Suppressor macrophage (primary cell): ENCODE measurements at places on chromosomes 2 and 18.

GRCh38 chr2:67954093-67954748 lies 108.6 kb downstream of the C1D start:
- DNase-seq: no peak

DNA sequence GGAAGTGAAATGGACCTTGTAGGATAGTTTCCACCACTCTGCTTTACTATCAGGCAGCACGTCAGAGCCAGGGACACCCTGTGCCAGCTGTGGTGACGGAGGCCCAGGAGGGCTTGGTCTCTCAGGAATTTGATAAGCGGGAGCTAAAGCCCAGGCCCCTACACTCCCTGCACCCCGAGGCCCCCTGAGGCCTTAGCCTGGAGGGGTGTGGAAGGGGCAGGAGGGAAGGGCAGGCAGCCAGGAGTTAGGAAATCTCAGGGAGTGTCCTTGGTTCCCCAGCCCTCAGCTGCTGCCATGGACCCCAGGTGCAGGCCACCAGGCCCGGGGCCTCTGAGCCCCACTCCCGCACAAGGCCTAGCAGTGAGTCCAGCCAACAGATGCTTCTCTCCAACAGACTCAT lies 38.2 kb downstream of the PDIA6 start:
- no peak for DNase-seq

- DNase-seq: no peak
Observed at GRCh38 chr2:2731816-2732284, 400.8 kb upstream of the MYT1L start.

- no peak for DNase-seq
Observed at GRCh38 chr2:175435012-175435411, 253.5 kb upstream of the ATP5MC3 start.

- no peak for DNase-seq
Observed at GRCh38 chr2:166184789-166185188, 57.0 kb upstream of the SCN1A start.

- DNase-seq: peak; percentile 12
Observed at GRCh38 chr18:21853016-21853415, 112.4 kb downstream of the MIB1 start.

DNA sequence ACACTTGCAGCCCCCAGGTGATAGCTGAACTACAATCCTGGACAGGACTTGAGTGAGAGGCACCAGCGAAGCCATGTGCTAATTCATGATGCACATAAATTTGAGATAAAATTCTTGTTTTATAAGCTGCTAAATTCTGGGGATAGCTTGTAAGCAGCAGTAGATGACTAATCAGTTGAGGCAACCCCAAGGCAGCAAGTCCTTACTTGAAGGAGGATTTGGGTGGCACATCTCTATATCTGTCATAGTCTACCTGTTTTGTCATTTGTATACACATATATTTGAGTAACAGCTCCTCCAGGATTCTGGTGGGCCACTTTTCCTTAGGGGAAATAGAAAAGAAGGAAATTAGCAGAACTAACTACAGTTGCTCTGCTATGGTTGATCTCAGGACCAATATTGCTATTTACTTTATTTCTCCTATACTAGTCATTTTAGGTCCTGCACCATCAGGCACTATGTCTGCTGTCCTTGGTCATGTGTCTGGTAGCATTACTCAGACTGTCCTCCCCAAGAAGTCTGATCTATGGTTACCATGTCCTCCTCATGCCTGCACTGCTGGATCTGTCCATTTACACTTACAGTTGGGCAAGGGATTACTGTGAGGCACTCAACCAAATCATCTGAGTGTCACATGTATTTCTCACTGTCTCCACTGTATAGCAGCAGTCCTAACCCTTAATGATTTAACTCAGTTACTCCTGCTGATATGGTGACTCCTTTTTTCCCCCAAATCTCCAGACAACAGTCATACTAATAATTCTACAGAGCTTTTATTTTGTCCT lies 436.0 kb upstream of the CWC22 start:
- peak; percentile 2 for DNase-seq

GRCh38 chr2:172639823-172640222 lies 83.9 kb downstream of the PDK1 start:
- DNase-seq: peak; percentile 41

DNA sequence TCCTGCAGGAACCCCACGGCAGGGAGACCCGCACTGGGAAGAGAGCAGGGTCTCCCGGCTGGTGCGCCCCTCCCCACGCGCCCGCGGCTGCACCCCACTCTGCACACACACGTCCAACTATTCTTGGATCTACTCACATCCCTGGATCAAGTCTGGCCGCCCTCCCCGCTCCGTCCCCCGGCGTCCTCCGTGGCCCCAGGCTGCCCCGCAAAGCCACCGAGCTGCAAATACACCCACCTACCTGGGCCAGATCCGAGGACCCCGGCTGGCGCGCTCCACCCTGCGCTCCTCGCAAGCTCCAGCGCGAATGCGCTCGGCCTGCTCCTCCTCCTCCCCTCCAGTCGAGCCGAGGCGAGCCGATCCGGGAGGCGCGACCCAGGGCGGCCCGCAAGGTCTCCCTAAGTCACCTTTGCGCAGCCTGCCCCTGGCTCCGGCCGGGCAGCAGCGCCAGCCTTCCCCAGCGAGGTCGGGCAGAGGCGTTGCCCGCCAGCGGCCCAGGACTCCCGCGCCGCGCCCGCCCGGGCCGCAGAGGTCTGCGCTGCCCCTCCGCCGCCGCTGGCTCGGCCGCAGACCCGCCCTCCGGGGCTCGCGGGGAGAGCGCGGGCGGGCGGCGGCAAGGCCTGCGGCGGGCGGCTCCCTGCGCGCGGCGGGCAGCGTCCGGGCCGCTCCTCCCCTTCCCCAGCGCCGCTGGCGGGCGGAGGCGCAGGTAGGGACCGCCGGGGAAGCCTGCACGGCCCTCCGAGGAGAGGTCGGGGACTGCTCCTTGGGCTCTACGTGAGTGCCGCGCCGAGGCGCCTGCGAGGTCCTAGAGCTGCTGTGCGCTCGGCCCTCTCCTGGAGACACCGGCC lies 126.0 kb downstream of the OSBPL1A start:
- peak; percentile 53 for DNase-seq

DNA sequence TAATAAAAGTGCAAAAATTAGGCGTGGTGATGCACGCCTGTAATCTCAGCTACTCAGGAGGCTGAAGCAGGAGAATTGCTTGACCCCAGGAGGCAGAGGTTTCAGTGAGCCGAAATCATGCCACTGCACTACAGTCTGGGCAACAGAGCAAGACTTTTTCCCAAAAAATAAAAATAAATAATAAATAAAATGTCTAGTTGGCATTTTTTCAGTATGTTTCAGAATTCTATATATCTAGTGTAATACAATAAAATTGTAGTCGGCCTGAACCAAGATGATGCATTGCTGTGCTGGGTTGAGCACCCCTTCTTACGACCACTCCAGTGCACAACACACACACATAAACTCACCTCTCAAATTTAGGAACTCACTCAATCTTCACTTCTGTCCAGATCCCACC lies 108.2 kb downstream of the XIRP2 start:
- DNase-seq: no peak

GRCh38 chr18:42745171-42745570 lies 370.3 kb downstream of the RIT2 start:
- no peak for DNase-seq

DNA sequence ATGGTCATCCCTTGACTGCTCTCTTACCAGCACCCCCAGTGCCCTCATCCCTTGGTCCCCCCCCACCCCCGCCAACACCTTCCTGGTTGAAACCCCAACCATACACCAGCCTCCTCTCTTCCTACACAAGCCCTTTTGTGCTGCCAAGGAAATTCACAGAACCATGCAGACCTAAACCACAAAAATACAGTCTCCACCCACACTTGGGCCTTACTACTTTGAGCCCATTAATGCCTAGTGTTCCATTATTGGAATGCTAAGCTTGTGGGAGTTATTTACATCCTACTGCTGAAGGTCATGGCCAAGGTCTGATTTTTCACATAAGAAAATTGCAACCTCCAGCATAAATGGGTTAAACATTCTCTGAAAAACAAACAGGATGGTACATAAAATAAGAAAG lies 4.1 kb upstream of the CRACDL start:
- DNase-seq: no peak

GRCh38 chr2:236823963-236824362 lies 254.3 kb downstream of the ACKR3 start:
- DNase-seq: no peak

- DNase-seq: no peak
Observed at GRCh38 chr18:79864006-79864725, 66.4 kb downstream of the KCNG2 start.

DNA sequence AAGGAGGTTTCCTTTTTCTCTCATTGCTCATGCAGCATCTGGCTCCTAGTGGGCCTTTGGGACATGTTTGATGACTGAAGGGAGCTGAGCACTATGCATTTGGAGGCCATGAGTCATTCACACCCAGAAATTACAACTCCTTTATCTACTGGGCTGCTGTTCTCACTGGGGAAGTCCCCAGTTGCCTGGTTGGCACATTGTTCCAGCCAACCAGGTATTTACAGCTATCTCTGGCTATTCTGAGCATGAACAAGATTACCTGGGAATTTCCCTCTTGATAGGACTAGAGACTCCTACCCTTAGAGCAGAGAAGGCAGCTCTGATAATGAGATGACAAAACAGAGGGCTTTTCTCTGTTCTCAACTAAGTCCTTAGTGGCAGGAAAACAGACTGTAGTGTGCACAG lies 206.5 kb downstream of the SETBP1 start:
- DNase-seq: peak; percentile 13
